Hepatocyte (in vitro differentiated cells): ENCODE measurements at places on chromosomes 3 and 15. TPM values are rescaled to one million over a fixed set of nuclear protein-coding genes. Genes with fewer than 3 reads are reported as not detected.

UCN2 gene
- 0.08 and 0.30 TPM in 2 replicates for total RNA-seq

CACNA2D2 gene
- total RNA-seq: 0.87 and 1.2 TPM in 2 replicates

- no peak for DNase-seq
- H3K4me3 ChIP-seq: no peak overlapping the region
- H3K4me1 ChIP-seq: no peaks in the 10 kb centered on the region
- H3K27ac ChIP-seq: no peak overlapping the region
- no peaks in the 10 kb centered on the region for H3K27me3 ChIP-seq
Observed at GRCh38 chr3:179436517-179436916, 14.8 kb downstream of the GNB4 start.

SRGAP3 gene
- 6.8 and 8.3 TPM in 2 replicates for total RNA-seq

XXYLT1 gene
- total RNA-seq: 22.3 and 25.6 TPM in 2 replicates

USP50 gene
- not detected in 2 replicates for total RNA-seq

RPP25 gene
- 22.7 and 23.4 TPM in 2 replicates for total RNA-seq

GRCh38 chr3:31624083-31624709, 91.5 kb downstream of the STT3B start:
- H3K4me1 ChIP-seq: no peaks in the 10 kb centered on the region
- no peak for DNase-seq
- no peak overlapping the region for H3K4me3 ChIP-seq
- H3K27me3 ChIP-seq: no peaks in the 10 kb centered on the region
